Left forelimb (tissue), 1 donor: ENCODE measurements at places on chromosomes 7 and 10.
A peak's percentile ranks its signal among the peaks of the same experiment; 100 is the strongest.

DNA sequence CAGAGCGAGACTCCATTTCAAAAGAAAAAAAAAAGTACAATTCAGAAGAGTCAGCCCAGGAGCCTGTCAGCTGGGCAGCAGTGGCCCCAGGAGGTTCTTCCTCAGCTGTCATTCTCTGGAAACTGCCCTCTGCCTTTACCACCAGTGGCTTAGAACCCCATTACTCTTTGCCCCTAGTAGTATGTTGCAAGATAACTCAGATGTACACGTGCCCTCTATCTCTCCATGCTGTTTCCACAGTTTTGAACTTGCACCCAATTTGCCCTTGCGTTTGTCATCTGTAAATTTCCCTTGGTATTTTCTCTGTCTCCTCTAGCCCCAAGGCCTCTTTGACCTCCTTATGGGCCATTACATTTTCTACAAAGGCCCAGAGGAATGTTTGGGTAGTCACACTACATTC, 56.7 kb upstream of the PRKAR2B start:
- DNase-seq = no peak

GRCh38 chr10:96833220-96834001, 1.3 kb downstream of the LCOR start:
- DNase-seq = peak; percentile 66

DNA sequence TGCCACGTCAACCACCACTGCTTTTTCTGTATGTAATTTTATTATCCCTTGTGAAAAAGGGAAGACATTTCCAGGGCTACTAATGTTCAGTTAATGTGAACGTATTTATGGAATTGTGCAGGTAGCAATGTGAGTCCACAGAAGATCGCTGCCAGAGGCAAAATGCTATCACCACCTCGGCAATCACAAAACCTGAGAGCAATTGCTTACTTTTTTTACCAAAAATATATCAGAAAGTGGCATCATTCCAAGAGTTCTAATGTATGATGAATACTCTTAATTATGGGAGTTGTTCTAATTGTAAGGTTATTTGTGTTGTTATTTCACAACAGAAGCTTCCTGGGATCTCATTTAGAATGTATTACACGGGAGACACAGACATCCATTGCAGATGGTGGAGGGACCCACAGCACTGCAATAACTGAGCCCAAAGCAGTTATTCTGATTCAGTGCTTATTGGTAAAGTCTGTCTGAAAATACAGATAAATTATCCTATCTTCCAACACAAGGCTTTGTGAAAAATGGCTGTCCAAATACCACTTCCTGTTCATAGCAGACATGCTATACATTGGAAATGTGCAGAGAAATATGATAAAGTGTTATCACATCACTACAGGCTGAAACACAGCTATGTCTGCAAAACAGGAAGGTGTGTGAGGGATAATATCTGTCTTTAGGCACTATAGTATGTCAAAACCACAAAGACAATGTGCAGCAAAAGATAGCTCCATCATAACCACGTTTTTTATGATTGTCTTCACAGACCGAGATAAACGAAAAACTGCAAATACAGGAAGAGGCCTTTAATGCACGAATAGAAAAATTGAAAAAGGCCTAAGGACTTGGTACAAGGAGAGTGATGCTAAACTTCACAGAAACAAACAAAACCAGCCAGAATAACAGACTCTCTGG, 102.7 kb downstream of the CABCOCO1 start:
- no peak for DNase-seq

GRCh38 chr7:41110186-41110585, 592.7 kb downstream of the INHBA start:
- DNase-seq = no peak

GRCh38 chr7:115056019-115056418, 134.1 kb downstream of the MDFIC start:
- no peak for DNase-seq

- no peak for DNase-seq
Observed at GRCh38 chr7:35604595-35604994, 90.3 kb downstream of the HERPUD2 start.

DNA sequence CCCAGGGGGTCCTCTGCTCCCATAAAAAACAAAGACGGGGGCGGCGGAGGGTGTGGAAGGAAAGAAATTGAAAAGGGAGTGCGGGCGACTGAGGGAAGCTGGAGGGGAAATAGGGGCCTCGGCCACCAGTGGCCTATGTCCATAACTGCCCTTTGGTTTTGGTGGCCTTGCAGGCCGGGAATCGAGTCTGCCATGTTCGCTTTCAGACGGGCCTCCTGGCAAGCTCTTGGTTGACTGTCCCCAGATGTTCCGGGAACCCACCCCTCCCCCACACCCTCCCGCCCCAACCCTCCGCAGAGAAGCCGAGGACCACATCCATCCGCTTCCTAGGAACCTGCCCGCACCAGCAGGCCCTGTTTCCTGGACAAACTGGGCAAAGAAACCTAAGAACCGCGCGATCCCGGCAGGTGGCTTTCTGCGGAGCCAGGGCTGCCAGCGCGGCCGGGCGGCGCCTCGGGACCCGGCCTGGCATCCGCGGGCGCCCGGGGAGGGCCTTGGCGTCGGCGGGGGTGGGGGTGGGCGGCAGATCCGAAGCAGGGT, 20.0 kb upstream of the GATA3 start:
- DNase-seq = no peak
